ENCODE measurements at places on chromosomes 7 and 10.

- no peak for DNase-seq
These were observed 27.5 kb upstream of the EZH2 start for GRCh38 chr7:148911626-148912025.

GRCh38 chr7:43612599-43613589, 30.0 kb downstream of the STK17A start:
- DNase-seq: no peak

- no peak for DNase-seq
These were observed 265.2 kb upstream of the CSTF2T start for GRCh38 chr10:51964630-51965029.

DNA sequence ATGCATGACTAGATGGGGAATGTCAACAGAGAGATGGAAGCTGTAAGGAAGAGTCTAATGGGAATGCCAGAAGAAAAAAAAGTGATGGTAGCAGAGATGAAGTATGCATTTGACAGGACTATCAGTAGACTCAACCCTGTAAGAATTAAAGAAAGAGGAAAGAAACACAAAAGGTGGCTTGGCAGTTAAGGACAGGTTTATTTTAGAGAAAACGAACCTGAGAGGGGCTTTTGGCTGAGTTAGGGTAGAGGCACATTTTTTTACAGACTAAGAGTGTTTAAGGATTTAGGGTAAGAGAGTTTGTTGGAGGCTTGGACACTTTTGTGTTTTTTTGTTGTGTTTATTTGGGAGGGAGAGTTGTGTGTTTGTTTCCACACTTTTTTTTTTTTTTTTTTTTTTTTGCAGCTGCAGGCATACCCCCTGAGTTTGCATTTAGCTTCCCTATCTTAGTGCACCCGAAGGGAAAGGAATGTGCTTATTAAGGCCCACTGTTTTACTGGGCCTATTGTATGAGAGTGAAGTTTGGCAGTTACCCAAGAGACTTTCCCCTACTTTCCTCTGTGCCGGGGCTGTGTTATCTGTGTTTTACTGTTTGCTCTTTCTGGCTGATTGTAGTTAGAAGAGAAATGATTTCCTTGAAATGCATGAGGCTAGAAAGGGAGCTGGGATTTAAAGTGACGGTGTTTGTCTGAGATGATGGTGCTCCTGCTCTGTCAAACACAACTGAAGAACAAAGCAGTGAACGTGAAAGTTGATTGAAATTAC, 32.0 kb downstream of the NPVF start:
- no peak for DNase-seq

- peak; percentile 75 for DNase-seq
These were observed at the start of gene UPP1 for GRCh38 chr7:48089046-48090003. TSS of gene UPP1 (plus strand) at chr7:48089265. CDS start at chr7:48094784, 5,519 bp downstream.

DNA sequence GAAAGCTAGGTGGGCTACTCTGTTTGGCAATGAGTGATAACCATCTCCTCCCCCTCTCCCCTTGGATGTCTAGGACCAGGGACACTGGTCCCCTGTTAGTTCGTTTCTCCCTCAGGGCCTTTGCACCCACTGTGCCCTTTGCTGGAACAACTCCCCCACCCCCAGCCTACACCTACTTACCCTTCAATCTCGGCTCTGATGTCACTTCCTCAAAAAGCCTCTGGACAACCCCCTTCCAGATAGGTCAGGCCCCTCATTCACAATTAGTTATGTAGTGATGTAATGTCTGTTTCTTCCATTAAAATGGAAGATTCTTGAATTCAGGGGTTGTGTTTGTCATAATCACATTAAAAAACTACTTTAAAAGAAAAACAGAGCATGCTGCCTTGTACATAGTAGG, 152.9 kb downstream of the SNX10 start:
- DNase-seq: no peak
